ENCODE measurements at places on chromosomes 13 and 19. TPM values are rescaled to one million over a fixed set of nuclear protein-coding genes. Genes with fewer than 3 reads are reported as not detected.
A peak's percentile ranks its signal among the peaks of the same experiment; 100 is the strongest.

DNA sequence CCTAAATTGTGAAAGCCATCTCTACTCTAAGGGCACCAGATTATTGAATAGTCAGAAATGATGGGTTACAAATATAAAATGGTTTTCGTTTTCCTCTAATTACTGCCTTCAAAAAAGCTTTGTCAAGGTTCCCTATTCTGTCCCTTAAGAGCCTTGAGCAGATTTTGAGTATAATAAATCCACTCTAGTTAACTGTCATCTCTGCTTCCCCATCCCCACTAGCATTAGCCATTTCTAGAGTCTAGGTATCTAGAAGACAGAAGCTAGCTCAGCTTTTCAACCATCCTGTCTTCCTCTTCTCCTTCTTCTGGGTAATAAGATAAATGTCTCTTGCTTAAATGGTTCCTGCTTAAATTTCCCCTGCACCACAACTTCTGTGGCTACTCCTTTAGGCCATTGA lies 290.4 kb downstream of the DACH1 start:
- DNase-seq: no peak

Gene CXCL17
- polyA plus RNA-seq: not detected

GRCh38 chr13:35143123-35143522 lies 201.1 kb downstream of the NBEA start:
- no peak for DNase-seq

DNA sequence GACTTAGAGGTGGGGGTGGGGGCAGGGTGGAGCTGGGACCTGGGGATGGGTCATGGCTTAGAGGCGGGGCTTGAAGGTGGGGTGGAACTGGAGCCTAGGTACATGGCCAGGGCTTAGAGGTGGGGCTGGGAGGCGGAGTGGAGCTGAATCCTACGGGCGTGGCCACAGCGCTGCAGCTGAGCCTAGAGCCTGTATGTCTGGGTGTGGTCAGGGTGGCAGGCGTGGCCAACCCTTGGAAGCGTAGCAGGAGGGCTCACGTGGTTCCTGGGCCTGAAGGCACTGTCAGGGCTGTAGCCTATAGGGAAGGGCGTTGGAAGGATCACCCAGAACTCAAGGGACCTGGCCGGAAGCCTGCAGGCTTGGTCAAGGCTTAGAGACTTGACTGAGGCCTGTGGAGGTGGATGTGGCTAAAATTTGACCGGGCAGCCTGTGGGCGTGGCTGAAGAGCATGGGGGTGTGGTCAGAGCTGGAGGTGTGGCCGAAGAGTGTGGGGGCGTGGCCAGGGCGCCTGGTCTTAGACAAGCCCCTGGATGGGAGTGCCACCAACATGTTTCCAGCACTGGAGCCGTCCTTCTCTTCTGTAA lies 24.3 kb downstream of the COLGALT1 start:
- peak; percentile 39 for DNase-seq
